ENCODE measurements at places on chromosomes 6 and 20.

DNA sequence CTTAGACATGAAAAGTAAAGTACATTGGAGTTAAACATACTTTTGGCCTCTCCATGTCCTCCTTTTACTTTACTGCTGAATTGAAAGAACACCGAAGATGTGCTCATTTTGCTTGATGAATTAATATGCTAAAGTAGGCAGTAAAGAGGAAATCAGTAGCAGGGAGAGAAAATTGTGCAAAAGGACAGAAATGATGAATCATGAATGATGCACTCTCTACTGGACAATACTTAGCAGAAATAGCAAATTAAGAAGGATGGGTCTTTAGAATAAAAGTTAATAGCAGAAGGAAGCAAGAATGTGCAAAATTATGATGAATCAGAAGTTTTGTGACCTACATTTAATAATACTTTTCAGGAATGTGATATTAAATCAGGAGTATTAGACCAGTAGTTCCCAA lies 8.4 kb upstream of the SPINT3 start:
- no peak for DNase-seq

GRCh38 chr6:5850848-5851255 lies 155.9 kb downstream of the NRN1 start:
- DNase-seq: no peak

GRCh38 chr6:15491255-15491985 lies 171.4 kb downstream of the DTNBP1 start:
- DNase-seq: peak; percentile 86

GRCh38 chr6:43302126-43302525 lies 4.1 kb downstream of the SLC22A7 start:
- DNase-seq: peak; percentile 39

DNA sequence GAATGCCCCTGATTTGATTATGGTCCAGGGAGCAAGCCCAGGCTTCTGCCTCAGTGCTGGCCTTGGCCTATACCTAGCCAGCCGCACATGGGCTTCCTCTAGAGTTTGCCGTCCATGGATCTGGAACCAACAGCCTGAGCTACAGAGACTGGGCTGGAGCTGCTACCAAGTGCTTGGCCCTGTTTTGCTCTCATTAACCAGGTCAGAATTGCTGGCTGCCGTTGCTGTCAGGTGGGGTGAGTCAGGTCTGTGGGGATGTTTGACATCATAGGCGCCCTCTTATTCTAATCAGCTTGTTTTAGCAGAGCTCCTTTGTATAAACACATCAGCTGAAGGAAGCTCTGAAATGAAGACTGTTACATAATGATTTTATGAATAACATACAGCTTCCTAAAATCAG lies 83.1 kb upstream of the PHACTR2 start:
- peak; percentile 67 for DNase-seq

- no peak for DNase-seq
Observed at GRCh38 chr6:143556529-143556928, 45.0 kb upstream of the FUCA2 start.

- DNase-seq: no peak
Observed at GRCh38 chr20:50810842-50811241, 16.0 kb downstream of the BCAS4 start.

- DNase-seq: no peak
Observed at GRCh38 chr20:32907886-32908285, 49.2 kb downstream of the EFCAB8 start.

DNA sequence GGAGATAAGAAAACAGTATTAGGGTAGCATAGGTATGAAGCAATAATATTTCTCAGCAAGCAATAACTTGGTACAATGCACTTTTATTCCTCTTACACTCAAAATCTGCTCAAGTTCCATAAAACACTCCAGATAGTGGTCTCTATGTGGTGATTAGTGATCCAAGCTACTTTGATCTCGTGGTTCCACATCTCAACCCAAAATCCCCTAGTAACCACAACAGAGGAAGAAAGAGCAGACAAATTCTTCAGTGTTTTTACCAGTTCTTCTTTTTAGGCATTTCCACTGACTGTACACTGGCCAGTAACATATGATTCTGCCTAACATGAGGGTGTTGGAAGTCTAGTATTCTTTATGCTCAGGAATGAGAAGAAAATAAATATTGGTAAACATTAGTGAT lies 309.0 kb upstream of the PTCHD4 start:
- DNase-seq: no peak

- no peak for DNase-seq
Observed at GRCh38 chr20:52425253-52425652, 233.7 kb upstream of the ZFP64 start.

- DNase-seq: no peak
Observed at GRCh38 chr6:165002866-165003265, 306.5 kb downstream of the C6orf118 start.

DNA sequence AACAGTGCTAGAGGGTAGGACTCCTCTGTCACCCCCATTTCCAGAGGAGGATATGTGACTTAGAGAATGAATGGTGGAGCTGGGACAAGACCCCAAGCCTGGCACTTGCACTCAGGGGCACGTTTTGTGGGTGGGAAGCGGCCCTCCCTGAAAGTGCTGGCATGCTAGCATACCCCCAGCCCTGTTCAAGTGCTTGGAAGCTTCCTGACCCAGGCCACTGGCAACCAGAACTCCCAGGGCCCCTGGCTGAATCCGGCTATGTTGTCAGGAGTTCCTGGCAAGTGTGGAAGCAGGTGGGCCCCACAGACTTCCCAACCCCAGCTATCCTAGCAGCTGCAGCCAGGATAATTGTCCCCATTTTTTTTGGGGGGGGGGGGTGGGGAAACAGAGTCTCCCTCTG lies 35.6 kb upstream of the TGM2 start:
- peak; percentile 45 for DNase-seq

DNA sequence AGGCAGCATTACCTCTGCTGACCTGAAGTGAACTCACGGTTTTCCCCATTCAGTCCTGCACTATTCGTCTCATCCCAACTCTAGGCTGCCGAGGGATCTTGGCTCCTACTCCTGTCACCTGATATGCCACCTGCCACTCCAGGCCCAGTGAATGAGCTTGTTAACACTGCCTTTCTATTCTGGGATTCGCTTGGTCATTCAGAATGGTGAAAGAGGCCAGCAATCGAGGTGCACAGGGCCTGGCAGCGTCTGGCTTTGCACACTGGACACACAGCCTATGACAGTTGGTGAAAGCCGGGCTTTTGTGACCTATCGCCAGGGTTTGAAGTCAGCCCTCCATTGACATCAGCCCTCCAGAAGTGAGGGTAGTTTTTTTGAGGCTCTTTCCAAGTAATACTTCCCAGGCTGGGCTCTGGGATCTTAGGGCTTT lies 59.3 kb upstream of the MYL9 start:
- DNase-seq: no peak

DNA sequence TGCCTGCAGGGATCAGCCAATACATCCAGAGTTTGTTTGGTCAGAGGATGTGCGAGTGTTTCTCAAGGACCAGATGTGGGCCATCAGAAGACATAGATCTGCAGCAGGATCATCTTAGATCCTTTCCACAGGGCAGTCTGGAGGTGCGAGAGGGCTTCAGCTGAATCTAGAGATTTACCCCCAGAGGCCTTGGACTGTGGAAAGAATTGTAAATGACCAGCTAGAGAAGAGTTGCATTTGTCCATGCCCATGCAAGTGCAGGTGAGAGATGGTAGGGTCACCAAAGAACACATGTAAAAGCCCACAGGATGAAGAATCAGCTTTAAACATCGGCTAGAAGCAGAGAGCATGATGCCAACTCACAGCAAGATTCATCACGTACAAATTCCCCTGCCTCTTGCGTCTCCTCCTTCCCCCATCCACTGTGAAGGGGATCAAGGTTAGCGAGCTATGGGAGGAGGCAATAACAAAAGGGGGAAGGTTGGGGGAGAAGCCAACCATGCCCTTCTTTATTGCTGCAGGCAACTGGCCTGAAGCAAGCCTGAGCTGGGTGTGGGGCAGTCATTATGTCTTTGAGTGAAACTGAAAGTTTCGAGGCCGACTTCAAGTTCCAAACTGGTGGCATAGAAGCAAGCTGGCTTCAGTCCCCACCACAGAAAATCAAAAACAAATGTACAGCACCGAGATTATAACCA lies 83.5 kb downstream of the SCML4 start:
- DNase-seq: peak; percentile 71

DNA sequence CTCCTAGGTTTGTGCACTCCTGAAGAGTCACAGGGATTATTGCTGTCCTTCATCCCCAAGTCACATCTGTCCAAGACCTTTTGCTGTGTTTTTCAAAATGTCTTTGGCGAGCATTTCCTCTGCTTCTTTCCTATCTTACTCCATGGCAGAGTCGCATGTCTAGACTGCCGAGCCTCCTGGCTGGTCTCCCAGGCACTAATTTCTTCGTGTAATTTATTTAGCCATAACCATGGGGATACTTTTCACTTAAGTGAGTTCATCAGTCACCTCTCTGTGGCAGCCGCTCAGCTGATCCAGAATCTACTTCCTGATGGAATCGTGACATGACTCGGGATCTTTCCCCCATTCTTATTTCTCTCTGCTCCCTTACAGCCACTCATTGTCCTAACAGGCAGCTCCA lies 25.8 kb downstream of the ADGRF5 start:
- DNase-seq: no peak

- DNase-seq: no peak
Observed at GRCh38 chr6:113920663-113921267, 50.2 kb downstream of the HDAC2 start.

GRCh38 chr6:40723967-40724366 lies 136.8 kb upstream of the LRFN2 start:
- DNase-seq: no peak

DNA sequence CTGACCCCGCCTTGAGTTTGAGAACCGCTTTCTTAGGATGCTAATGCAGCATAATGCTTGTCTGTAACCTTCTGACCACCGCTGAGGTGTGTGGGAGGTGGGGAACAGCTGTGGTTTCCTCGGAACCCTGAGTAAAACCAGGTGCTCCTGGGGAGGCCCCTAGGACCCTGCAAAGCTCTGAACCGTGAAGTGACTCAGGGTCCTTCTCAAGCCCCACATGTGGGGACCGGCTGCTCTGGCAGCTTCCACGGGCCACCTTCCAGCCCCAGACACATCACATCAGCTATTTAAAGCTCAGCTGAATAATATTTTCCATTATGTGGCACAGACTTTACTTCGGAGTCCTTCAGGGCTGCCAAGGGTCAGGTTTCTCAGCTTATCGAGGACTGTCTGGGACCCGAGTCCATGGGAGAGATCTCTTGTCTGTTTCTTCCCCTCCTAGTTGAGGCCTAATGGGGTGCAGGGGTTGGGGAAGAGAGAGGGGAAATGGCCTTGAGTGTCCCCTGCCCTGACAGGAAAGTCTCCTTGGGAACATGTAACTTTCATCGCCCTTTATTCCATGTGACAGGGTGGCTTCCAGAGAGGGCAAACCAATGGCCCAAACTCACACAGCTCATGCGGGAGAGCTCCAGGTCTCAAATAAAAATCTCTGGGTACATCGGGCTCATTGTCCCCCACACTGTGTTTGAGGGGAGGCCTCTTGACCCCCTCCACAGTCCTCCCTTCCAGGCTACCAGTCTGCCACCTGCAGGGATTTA lies 186.1 kb upstream of the SLC24A3 start:
- no peak for DNase-seq

- no peak for DNase-seq
Observed at GRCh38 chr6:34949636-34950035, 60.6 kb downstream of the ANKS1A start.

DNA sequence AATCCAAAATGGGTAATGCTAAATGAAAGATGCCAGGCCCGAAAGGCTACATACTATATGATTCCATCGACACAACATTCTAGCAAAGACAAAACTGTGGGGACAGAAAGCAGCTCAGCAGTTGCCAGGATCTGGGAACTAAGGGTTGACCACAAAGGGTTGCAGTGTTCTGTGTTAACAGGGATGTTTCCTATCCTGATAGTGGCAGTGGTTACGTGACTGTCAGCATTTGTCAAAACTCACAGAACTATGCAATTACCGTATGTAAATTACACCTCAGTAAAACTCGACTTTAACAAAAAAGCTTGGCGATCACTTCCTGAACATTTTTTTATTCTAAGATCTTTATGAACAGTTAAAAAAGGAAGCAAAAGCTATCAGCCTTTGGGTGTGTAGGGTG lies 83.9 kb downstream of the BANF2 start:
- no peak for DNase-seq

DNA sequence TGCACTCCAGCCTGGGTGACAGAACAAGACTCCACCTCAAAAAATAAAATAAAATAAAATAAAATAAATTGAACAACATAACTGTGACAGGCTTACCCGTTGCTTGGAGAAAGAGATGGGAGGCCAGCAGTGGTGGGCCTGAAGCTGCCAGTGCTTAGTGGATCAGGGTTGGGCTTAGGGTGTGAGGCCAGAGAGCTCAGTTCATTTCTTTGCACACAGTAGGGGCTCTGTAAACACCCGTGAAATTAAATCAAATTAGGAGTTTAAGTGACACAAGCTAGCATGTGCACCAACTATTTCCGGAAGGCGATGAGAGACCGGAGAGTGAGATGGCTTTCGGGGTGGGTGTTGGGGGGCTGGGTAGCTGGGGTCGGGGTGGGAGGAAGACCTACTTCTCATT lies 25.8 kb upstream of the TTPAL start:
- DNase-seq: no peak

GRCh38 chr20:48455651-48456365 lies 372.0 kb downstream of the PREX1 start:
- no peak for DNase-seq

GRCh38 chr20:3654326-3655130 lies 8.7 kb downstream of the GFRA4 start:
- no peak for DNase-seq

- no peak for DNase-seq
Observed at GRCh38 chr6:22362361-22362760, 65.5 kb upstream of the PRL start.

GRCh38 chr20:40176098-40176841 lies 512.8 kb downstream of the MAFB start:
- no peak for DNase-seq

DNA sequence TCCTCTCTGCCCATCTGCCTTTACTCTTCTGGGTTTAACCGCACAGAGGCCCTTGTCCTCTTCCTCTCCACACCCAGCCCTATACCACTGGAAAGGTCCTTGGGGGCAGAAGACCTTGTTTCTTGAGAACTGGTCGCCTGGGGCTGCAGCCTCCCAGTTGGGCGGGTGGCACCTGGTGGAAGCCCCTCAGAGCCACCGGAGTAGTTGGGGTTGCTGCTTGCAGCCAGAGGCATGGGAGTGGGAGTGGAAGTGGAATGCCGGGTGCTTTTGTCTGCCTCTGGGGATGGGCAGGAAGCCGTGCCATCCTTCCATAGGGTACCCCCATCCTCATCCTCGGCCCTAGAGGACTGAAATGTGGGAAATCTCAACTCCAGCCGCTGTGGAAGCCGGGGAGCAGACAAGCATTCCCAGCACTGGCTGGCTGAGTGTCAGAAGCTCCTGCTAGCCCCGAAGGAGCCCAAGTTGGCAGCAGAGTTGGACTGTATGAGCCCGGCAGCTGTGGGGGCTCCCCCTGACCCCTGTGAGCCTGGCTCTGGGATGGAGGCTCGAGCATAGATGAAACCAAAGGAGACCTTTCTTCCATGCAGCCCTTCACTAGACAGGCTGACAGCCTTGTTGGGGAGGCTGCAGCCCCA lies 1.2 kb downstream of the VSTM2L start:
- no peak for DNase-seq

DNA sequence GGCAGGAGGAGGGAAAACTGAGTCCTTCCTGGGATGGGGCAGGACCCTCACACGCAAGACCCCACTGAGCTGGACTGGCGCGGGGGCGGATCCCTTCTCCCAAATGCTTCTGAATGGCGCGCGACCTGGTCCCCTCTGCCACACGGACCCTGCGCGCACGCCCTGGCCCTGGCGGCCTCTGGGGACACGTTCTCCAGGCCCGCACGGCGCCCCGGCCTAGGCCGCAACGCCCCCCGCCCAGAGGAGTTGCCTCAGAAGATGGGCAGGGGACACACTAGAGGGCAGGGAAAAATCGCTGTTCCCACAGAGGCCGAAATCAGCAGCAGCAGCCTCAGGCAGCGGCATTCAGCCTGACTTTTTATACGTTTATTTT lies 45.2 kb upstream of the OSTM1 start:
- no peak for DNase-seq

All from activated effector memory CD4-positive, alpha-beta T cell treated with anti-CD3 and anti-CD28 coated beads, Interleukin-2, amount 50 U/mL, for 16 hours (primary cell).